Aorta (tissue), 5 donors: ENCODE measurements at places on chromosomes 2 and 18. TPM values are rescaled to one million over a fixed set of nuclear protein-coding genes. Genes with fewer than 3 reads are reported as not detected.

The FAP gene
- 19.2 TPM for polyA plus RNA-seq

The POU3F3 gene
- polyA plus RNA-seq: 0.74 TPM

The TNFRSF11A gene
- 0.38 TPM for polyA plus RNA-seq

The POTEC gene
- not detected for polyA plus RNA-seq

The OR6B2 gene
- polyA plus RNA-seq: not detected

The KCNJ3 gene
- 0.69 TPM for polyA plus RNA-seq

The CYBRD1 gene
- 193 TPM for polyA plus RNA-seq

The LINC00305 gene
- not detected for polyA plus RNA-seq
